Cardiac muscle cell (in vitro differentiated cells and primary cell): ENCODE measurements at places on chromosomes 7 and 10. TPM values are rescaled to one million over a fixed set of nuclear protein-coding genes. Genes with fewer than 3 reads are reported as not detected.

LRRN3 gene
- 43.7 and 45.8 TPM in 2 replicates for total RNA-seq

TMEM196 gene
- not detected in 2 replicates for total RNA-seq

DNA sequence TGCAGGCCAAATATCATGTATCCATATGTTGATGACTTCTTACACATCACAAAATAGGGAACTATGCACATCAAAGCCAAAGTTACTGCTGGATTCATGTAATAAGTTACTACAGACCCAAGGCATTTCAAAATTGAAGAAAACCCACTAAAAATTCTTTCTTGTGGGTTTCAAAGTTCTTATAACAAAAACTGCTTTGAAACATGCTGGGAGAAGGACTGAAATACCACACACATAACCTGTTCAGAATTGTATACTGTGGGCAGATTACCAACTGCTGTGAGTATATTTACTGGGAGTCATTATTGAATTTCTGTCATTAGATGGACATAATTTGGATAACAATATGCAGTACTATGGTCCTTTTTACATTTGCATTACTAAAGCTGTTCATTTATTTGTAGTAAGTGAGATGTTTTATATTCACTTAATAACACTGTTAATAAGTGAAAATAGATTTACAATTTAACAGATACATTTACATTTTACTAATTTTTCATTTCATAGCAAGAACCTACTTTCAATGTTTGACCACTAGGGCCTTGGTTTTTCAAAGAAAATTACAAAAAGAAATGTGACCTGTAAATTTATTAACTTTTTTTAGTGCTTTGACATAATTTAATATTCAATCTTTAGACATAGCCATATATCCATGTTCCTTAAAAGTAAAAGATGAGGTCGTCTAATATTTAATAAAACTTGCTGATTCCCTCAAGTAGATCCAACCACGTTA, 132.6 kb downstream of the MAGI2 start:
- no peak for DNase-seq

ZMIZ2 gene
- 30.4 and 47.7 TPM in 2 replicates for total RNA-seq

HMX3 gene
- not detected in 2 replicates for total RNA-seq

DNA sequence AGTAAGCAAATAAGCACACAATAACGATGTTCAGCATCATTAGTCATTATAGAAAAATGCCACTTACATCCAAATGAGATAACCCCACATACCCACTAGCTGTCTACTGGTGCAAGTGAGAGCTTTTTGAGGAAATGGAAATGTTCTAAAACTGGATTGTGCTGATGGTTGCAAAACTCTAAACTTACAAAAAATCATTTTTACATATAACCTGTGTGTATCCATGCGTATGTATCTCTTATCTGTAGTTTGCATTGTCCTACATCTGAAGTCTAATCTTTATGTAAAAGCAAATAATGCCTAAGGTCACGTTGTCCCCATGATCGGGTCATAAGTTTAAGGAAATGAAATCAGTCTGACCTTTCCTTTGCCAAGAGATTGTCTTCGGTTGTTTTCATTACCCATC, 81.6 kb upstream of the DNAJB6 start:
- DNase-seq: no peak
